ENCODE measurements at places on chromosomes 6 and 20.

GRCh38 chr6:5763407-5763806 is 243.3 kb downstream of the NRN1 start:
- DNase-seq, result no peak

GRCh38 chr20:51174536-51174935 is 151.6 kb upstream of the KCNG1 start:
- no peak for DNase-seq

GRCh38 chr20:49724408-49725223 is 10.9 kb upstream of the B4GALT5 start:
- no peak for DNase-seq

DNA sequence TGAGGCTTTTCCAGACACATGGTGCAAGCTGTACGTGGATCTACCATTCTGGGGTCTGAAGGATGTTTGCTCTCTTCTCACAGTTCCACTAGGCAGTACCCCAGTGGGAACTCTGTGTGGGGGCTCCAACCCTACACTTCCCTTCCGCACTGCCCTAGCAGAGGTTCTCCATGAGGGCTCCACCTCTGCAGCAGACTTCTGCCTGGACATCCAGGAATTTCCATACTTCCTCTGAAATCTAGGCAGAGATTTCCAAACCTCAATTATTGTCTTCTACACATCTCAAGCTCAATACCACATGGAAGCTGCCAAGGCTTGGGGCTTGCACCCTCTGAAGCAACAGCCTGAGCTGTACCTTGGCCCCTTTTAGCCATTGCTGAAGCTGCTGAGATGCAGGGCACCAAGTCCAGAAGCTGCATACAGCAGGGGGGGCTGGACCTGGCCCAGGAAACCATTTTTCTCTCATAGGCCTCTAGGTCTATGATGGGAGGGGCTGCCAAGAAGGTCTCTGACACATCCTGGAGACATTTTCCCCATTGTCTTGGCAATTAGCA is 11.6 kb downstream of the PDSS2 start:
- DNase-seq, result no peak

- DNase-seq, result no peak
These were observed 9.3 kb upstream of the BAK1 start for GRCh38 chr6:33589392-33589730.

DNA sequence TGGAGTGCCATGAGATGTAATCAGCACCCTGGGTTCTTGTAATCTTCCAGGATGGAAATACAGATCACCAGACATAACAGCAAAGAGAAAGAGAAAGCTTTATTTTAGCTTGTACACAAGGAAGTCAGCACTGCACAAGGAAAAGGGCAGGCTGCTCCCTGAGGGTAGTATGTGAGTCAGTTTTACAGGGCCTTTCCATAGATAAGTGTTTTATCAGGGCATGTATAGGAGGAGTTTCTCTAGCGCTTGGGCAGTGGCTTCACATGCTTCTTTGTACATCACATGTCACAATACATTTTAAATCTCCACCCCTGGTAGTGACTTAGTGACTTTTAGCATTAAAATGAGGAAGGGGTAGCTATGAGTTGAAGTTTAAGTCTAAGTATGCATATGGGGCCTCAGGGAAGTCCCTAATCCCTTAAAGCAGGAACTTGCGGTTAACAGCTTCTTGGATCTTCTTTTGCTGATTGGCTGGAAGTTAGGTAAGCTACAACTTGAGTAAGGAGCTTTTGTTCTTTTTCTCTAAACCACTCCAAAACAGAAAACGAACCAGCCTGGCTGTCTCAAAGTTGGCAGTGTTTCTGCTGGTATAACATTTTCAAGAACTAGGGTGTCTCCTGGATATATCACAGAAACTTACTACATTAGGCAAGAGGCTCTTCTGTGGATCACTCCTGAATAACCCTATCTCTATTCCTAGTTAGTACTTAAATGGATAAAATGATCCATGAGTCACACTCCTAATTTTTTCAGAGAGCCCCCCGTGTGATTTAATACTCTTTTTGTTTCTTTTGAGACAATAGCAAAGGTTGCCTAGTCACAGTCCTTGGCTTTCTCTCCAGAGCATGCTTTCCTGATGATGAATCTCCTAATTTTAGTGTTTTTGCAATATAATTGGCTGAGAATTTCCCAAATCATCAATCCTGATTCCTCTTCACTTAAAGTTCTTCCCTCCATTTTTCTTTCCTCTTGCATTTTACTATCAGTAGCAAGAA is 60.2 kb downstream of the MRAP2 start:
- no peak for DNase-seq

DNA sequence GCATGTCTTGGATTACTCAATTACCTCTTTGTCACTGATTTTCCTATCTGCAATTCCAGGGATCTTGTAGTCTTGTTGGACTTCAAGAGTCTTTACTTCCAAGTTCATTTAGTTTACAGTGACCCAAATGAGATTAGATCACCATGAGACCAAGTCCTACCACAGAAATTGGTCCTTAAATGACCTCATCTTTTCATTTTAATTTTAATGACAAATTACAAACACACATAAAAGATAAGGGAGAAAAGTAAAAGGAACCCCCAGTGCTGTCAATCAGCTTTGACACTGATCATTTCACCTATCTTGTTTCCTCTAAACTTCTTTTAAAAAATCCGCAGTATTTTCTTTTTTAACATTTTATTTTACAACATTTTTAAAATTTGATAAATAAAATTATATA is 54.9 kb upstream of the FYN start:
- no peak for DNase-seq

DNA sequence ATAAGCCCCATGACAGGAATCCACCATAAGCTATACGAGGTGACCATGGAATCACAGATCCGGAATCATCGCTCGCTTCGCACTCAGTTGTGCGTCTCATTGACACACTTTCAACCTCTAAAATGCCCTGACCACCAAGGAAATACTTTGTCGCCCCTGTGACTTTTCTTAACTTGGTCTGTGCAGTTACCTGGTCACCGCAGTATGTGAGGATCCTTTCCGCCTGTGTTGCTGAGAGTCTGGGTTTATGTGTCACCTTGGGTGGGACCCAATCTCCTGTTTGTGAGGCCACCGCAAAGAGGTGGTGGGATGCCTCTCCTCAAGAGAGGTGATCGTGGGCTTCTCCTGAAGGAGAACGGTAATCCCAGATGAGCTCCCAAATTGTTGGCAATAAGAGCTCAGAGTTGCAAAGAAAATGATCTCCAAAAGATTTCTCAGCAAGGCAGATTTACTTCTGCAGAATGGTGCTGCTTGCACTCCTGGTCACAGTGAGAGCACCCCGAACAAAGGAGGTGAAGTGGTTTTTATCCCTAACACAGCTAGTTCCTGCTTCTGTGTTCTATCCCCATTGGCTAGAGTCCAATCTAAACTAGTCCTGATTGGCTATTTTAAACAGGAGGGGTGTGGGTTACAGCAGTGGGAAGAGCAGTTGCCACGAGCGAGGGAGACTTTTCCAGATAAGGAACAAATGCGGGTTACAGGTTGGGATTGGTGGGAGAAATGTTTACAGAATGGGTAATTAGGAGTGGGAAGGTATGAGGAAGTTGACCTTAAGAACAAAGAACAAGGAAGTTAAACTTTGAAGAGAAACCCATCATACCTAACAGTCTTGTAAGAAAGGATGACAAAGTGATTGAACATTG is 9.1 kb upstream of the ZNFX1 start:
- no peak for DNase-seq

- DNase-seq, result no peak
These were observed 206.6 kb upstream of the CST7 start for GRCh38 chr20:24742436-24742835.

All from HS-27A (cell line).